Hippocampal formation (tissue), 2 donors: ENCODE measurements at places on chromosomes 3 and 15.

DNA sequence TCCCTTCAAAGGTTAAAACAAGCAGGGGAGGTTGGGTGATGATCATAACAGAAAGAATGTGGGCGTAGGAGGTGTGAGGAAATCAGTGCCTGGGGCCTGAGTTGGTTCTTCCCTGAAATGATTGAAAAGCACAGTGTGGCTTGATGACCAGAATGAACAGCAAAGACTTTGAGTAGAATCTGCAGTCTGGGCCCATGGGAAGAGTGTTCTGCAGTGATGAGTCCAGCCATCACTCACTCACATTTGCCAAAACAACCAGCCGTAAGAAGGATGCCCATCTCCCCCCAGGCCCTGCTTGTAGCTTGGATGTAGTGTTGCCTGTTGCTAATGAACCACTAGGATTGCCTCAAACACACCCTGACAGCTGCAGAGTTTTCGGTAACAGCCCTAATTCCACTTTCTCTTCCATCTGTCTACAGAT, 67.9 kb downstream of the VGLL3 start:
- no peak for DNase-seq

- no peak for DNase-seq
Observed at GRCh38 chr3:45978006-45978761, 17.4 kb downstream of the FYCO1 start.

DNA sequence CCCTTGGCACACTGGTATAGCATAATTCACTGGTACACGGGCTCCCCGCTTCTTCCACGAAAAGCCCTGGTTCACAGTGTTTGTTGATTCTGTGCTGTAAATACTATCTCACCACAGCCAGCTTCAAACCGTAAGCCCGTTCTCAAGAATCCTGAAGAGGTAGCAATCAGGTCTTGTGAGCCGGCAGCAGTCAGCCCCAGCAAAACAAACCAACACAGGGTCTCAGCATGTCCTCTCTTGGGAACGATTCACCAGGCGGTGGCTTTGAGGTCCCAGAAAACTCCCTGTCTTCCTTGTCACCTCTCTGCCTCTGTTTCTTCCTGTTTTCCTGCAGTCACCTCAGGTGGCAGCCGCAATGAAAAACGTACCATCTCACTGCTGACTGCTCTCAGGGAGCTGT, 19.1 kb upstream of the FAM3D start:
- no peak for DNase-seq

DNA sequence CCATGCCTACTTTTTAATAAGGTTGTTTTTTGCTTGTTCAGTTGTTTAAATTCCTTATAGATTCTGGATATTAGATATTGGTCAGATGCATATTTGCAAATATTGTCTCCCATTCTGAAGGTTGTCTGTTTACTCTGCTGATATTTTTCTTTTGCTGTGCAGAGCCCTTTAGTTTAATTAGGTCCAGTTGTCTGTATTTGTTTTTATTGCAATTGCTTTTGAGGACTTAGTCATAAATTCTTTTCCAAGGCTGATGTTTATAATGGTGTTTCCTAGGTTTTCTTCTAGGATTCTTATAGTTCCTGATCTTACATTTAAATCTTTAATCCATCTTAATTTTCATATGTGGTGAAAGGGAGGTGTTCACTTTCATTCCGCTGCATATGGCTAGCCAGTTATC, 77.4 kb downstream of the PTPRG start:
- no peak for DNase-seq

DNA sequence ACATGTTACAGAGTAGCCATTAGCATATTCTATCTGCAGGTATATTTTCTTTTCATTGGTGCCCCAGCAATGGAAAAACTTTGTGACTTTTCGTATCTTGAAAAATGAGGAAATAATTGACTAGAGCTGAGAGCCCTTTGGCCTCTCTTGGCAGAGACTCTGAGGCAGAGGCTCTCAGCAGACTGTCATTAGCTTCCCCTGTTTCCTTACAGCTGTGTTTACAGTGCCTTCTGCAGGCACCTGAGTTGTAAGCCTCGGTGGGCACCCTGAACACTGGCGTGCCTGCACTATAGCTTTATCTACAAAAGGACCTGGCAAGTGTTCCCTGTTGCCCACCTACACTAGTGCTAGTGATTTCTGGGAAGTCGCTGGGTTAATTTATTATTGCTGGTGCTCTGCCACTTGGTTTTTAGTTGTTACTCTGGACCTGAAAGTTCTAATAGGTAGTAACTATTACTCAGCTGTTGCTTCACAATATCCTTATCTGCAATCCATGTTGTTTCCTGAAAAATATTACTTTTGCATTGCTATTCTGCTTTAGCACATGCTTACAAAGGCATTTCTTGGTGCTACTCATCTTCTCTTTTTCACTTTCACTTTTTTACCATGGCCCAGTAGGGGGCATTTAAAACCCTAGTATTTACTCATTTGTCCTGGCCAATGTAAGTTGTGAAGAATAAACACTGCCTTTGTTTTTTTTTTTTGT, 7.8 kb upstream of the GPR171 start:
- DNase-seq = no peak

DNA sequence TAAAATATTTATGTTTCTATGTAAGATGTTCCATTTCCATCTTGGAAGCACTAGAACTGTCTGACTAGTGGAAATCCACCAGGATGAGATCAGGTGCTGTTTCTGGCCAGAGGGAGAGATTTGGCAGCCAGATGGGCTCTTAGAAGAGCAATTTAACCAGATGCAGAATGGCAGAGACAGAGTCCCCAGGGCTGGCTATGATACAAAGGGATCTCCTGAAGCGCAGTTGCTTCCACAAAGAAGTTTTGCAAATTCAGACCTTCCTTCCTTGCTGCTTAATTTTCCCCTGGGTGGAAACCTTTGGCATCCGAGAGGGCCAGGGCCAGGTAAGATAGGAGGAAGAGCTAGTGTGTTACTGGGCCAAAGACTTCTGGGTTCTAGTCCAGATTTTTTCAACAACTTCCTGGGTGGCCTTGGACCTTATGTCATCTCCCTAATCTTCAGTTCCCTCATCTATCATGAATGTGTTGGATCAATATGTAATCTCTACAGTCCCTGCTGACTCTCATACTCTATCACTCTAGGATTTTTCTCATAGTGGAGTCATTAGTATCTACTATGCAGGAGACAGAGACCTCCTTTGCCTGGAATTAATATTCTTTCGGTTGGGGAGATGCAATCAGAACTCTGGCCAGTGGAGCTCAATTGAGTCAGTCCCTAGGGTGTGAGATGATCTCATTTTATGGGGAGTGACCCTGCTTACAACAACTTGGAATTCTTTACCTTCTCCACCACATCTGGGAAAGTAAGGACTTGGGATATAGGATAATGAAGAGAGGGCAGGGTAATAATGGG, 41.1 kb upstream of the NDUFB4 start:
- no peak for DNase-seq

- no peak for DNase-seq
Observed at GRCh38 chr15:75063338-75063737, 39.9 kb downstream of the PPCDC start.

GRCh38 chr15:98034731-98035130, 74.2 kb downstream of the ARRDC4 start:
- no peak for DNase-seq

GRCh38 chr3:42800251-42800650, 4.0 kb downstream of the HIGD1A start:
- no peak for DNase-seq

DNA sequence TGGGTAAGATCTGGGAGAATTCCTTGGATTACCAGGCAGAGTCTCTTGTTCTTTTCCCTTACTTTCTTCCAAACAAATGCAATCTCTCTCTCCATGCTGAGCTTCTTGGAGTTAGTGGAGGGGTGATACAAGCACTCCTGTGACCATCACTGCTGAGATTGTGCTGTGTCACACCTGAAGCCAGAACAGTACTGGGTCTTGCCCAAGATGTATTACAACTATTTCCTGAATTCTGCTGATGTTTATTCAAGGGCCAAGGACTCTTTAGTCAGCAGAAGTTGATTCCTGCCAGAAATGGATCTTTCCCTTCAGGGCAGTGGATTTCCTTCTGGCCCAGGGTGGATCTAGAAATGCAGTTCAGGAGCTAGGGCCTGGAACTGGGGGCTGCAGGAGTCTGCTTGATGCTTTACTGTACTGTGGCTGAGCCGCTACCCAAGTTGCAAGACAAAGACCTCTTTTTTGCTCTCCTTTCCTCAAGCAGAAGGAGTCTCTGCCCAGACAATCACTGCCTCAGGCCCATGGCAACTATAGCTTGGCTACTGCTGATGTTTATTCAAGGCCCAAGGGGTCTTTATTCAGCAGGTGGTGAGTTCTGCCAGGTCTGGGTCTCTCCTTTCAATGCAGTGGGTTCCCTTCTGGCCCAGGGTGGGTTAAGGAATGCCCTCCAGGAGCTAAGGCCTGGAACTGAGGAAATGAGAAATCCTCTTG, 98.8 kb downstream of the SH3GL3 start:
- DNase-seq = no peak

DNA sequence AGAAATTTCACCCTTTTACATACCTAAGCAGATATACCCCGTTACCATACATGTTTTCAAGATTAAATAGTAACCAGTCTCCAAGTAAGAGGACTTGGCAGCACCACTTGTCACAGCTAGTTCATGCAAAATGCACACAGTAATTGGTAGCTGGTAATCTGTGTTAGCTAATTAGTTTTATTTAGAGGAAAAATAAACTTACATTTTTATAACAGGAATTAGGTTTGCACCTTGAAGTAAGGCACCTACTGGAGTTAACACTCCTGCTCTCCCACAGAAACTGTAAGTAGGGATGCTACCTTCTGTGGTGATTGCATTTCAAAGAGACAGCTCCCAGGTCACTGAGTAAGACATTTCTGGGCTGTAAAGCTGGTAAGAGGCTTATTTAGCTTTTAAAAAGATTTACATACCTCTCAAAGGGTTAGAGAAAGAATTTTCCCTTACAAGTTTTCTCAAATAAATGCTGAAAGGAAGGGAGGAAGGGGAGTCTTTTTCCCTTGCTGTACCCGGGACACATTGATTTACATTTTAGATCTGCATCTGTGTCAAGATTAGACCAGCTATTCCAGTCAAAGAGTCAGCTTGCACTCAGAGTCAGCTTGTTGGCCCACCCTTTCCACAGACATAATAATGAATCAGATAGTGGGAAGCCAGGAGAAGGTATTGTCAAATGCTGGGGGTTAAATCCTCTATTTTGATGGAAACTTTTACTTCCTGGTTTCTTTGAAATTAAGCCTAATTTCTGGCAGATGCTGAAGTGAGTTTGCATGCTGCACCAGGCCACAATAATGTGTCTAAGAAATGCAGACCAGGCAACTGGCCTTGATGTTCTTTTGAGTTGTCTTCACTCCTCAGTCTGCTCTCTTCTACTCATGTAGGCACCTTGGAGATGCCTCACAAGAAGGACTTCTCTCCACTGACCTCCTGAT, 77.6 kb upstream of the CHD2 start:
- DNase-seq = no peak

GRCh38 chr3:120636795-120637401, 40.8 kb downstream of the NDUFB4 start:
- no peak for DNase-seq

- DNase-seq = no peak
Observed at GRCh38 chr3:170907637-170908234, 701 bp downstream of the EIF5A2 start.

DNA sequence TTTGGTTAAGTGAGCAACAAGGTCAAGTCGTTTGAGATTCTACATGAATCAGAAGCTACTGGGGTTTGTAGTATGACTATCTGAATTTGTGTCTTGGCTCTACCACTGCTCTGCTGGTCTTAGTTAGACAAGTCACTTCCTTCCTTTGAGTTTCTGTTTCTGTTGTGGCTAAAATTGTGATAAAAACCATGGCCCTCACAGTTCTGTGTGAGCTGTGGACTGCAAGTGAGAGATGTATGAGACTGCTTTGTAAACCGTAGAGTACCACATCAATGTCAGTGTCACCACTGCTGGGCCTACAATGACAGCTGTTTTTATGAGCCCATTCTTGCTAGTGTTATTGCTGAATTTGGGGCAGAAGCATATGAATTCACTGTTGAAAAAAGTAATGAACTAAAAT, 32.7 kb downstream of the RARB start:
- DNase-seq = no peak

DNA sequence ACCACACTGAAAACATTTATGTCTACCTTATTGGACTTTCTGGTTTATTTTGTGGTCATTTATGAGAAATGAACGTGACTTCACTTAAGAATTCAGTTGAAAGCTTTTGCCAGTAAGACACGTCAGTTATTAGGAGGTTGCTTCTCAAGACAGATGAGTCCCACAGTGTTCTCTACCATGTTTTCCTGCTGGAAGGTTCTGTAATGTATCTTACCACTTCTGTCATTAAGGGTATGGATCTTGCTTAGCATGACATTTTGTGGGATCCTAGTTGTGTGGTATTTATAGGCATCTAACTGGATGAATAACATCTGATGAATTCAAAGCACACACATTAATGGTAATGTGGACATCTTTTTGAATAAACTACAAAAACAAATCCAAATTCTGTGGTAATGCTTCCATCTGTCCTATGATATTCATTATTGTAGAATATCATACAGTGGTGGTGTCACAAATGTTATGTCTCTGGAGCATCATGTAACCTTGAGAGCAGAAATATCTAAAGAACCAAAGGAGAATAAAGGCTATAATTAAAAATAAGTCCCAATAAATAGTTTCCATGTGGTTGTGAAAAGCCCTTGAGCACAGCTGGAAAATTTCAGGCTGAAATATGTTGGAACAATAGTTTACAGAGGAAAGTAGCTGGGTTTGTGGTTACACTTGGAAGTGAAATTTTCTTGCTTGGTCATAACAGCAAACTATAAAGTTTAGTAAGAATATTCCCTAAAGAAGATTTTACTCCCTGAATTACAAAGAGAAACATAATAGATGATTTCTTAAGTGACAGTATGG, 61.5 kb downstream of the C3orf38 start:
- no peak for DNase-seq

GRCh38 chr3:126524429-126524988, 554 bp downstream of the CHST13 start:
- no peak for DNase-seq

- DNase-seq = no peak
Observed at GRCh38 chr15:68734352-68734751, 86.3 kb downstream of the ANP32A start.

DNA sequence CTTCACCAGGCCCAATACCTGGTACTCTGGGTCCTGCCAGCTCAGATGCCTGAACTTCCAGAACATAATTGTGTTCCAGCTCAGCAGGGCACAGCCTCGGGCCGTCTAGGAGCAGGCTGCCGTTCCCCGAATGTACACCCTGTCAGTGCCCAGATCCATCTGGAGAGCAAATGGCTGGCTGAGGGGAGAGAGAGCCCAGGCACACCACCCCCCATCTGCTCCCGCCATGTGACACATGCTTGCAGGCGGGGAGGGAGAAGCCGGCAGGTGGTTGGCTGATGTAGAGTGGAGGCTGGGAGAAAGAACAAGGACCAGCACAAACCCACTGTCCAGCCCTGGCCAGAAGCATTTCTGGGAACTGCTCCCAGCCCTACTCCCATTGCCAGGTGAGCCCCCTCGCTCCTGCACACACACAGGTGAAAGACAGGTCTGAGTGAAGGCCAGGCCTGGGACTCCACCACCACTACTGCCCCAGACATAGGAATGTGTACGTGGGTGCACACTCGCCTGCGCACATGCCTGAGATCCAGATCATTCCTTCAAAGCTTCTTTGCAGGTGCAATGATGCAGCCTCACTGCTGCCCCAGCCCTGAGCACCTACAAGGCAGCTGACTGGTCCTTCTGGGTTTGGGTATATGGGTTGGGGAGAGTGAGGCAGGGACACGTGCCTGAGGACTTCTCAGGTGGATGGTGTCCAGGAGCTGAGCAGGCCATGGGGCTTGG, 53.5 kb downstream of the SEMA5B start:
- no peak for DNase-seq
